Testis (tissue), 5 donors: ENCODE measurements at places on chromosomes 7 and 10. TPM values are rescaled to one million over a fixed set of nuclear protein-coding genes. Genes with fewer than 3 reads are reported as not detected.

- DNase-seq = no peak
Measured at GRCh38 chr10:119522747-119523426, 19.6 kb downstream of the RGS10 start.

- no peak for DNase-seq
Measured at GRCh38 chr10:73816917-73817729, 5.7 kb upstream of the NDST2 start.

DNA sequence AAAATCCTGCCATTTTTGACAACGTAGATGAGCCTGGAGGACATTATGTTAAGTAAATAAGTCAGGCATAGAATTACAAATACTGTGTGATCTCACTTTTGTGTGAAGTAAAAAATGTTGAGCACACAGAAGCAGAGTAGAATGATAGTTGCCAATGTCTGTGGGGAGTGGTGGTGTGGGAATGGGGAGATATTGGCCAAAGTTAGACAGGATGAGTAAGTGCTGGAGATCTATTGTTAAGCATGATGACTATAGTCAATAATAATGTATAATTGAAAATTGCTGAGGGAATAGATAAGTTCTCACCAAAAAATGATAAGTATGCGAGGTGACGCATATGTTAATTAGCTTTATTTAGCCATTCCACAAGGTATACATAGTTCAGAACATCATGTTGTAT is 92.0 kb downstream of the GPR85 start:
- DNase-seq = no peak

The HPSE2 gene
- total RNA-seq = 1.7 TPM

- no peak for DNase-seq
Measured at GRCh38 chr7:142422621-142423020, 164.8 kb upstream of the PRSS58 start.
